ENCODE measurements at places on chromosomes 3 and 15. TPM values are rescaled to one million over a fixed set of nuclear protein-coding genes. Genes with fewer than 3 reads are reported as not detected.
A peak's percentile ranks its signal among the peaks of the same experiment; 100 is the strongest.

Gene ATP10A
- 10.6 TPM for total RNA-seq

Gene NRROS
- 4.2 TPM for total RNA-seq

Gene HYAL1
- total RNA-seq = 9.8 TPM

Gene SNX22
- total RNA-seq = 0.31 TPM

Gene SAMD7
- not detected for total RNA-seq

Gene DAZL
- not detected for total RNA-seq

Gene STRIT1
- not detected for total RNA-seq

Gene GABRR3
- total RNA-seq = 0.10 TPM

Gene MCF2L2
- total RNA-seq = 3.0 TPM

Gene IQCF5
- total RNA-seq = not detected

Gene FES
- 36.2 TPM for total RNA-seq

GRCh38 chr3:16151109-16151508, 23.4 kb upstream of the GALNT15 start:
- peak; percentile 49 for DNase-seq

- DNase-seq = no peak
These were observed 244.3 kb downstream of the RPLP1 start for GRCh38 chr15:69696946-69697345.

- no peak for DNase-seq
These were observed 22.5 kb downstream of the CDIN1 start for GRCh38 chr15:36601952-36602351.

- no peak for DNase-seq
These were observed 1.4 kb upstream of the PDZRN3 start for GRCh38 chr3:73626106-73626505.

DNA sequence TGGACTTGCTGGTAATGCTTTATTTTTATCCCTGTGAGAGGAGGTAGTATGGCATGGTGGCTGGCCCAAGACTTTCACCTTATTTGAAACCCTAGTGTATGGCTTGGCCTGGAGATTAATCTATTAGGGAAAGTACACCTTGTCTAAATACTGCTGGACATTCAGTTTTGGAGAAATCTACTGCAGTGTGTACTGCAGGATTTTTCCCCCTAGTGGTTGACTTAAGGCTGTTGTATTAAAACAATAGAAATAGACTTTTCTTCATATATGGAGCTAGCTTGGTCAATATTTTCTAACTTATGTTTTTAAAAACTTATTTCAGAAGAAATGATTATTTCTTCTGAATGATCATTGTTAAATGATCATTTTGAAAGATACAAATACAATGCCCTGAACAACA, 13.9 kb upstream of the SLITRK3 start:
- no peak for DNase-seq

DNA sequence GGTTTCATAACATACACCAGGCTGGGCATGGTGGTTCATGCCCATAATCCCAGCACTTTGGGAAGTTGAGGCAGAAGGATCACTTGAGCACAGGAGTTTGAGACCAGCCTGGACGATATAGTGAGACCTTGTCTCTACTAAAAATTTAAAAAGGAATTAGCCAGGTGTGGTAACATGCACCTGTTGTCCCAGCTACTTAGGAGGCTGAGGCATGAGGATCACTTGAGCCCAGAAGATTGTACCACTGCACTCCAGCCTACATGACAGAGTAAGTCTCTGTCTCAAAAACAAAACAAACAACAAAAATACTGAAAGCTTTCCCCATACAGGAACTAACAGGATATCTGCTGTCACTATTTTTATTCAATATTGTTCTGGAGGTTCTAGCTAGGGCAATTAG, 20.9 kb downstream of the GREM1 start:
- DNase-seq = no peak

GRCh38 chr3:60772584-60772983, 478.7 kb downstream of the FHIT start:
- no peak for DNase-seq

DNA sequence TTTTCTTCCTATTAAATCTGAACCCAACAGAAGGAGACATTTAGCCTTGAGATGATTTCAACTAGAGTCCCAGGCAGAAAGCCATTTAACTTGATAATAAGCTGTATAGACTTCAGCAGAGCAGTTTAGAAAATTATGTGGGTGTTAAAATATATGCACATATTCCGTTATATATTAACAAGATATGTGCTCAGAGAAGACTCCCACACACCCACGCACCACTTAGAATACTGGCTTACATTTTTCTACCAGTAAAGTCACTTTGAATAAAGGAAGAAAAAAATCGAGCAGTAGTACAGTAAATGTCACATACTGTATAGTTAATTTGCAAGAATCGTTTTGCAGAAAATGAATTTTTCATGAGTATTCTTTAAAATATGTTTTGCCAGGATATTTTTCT, 599.3 kb downstream of the FGF12 start:
- DNase-seq = no peak

GRCh38 chr15:75204340-75205063, 2.8 kb downstream of the C15orf39 start:
- DNase-seq = peak; percentile 94

- DNase-seq = no peak
These were observed 57.1 kb downstream of the SHQ1 start for GRCh38 chr3:72791161-72791560.

DNA sequence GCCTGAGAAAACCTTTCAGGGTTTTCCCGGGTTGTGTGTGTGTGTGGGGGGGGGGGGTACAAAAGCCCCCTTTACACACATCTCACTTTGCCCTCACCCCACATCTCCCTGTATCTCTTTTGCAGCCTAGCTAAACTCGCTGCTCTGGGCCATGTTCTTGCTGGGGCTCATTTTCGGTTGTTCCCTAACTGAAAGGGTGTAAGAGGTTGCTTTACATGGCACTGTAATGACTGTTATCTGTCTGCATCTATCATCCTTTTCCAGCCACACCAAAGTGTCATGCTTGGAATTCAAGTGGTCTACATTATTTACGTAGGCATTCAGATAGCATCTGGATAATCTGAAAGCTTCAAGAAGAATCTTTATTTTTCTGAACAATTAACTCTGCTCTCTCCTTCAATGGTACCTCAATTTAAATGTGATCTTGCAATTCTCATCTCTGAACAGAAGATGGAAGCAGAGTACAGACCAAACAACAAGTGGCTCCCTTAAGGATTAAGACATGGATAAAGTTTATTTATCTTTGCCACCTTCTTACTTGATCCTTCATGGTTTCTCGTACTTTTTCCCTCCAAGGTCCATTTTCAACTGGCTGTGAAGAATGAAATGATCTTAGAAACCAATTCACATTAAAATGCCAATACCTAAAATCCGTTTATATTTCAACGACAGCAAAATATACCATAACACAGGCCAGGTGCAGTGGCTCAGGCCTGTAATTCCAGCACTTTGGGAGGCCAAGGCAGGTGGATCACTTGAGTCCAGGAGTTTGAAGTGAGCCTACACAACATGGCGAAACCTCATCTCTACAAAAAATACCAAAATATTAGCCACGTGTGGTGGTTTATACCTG, 34.9 kb downstream of the DCLK3 start:
- DNase-seq = no peak

DNA sequence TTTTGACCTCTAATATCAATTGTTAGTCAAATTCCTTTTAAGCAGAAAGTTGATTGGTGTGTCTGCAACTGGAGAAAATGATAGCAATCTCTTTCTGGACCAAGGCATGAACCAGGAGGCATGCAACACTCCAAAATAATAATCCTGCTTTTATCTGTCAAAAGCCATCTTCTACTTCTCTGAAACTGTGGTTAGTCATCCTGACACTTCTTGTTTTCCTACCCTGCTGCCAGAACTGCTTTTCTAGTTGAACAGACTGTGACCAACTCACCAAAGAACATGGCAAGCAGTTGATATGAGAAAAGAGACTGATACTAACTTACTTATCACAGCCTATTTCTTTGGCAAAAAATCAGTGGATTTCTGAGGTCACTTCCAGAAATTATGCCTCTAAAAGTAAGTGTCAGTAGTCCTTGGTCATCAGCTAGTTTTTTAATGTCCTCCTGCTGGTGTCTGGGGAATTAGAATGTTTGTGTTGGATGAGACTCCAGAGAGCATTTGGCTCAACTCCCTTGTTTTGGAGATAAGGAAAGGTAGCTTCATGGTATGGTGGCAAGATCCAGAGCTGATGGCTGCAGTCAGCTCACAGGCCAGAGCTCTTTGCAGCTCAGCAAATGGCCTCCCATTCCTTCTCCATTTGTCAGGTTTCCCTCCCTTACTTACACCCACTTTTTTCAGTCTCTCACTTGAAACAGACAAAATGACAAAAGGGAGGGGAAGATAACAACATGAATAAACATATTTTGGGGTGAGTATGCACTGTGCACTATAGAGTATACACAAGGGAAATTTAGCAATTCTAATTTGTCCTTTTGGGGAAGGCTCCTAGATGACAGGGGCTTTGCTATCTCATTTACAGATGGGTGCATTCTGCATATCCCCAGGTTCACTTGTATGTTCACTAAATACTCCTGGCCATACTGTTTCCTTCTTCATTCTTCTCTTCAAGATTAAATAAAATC, 7.0 kb downstream of the CRYGS start:
- no peak for DNase-seq

DNA sequence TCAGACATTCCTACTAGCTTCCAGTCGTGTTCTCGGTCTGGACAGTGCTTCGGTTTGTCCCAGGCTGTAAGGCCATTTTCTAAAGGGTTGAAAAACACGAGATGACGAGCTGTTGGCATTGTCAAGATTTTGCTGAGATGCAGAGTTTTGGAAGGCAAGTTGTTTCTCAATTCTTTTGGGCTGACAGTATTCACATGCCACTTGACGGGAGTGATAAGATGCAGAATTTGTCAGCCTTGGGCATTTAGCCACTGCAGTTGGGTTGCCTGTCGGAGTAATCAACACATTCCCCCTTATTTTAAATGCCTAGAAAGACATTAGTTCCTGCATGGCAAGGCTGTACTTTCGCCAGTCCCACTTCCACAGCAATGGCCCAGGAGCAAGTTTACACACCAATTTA, 245.2 kb downstream of the NR1D2 start:
- DNase-seq = no peak

- DNase-seq = no peak
These were observed 93.9 kb upstream of the RPL32 start for GRCh38 chr3:12935023-12935860.

GRCh38 chr15:25947323-25948314, 84.5 kb upstream of the ATP10A start:
- no peak for DNase-seq

DNA sequence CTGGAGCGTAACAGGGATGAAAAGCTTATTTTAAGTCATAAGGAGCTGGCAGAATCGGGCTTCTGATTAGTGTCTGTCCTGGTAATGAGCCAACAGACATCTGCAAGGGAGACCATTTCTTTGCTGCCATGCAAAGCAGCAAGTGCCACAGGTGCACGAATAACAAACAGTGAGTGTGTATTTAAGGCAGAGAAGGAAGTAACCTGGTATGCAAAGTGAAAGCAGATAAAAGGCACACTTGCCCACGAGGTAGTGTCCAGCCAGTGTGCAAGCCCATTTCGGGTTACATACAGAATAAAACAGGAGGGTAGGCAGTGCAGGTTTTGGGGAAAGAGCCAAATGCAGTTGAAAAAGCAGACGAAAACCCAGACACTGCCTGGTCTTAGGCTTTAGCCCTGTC, 1153.7 kb downstream of the SI start:
- DNase-seq = no peak

- no peak for DNase-seq
These were observed 151.1 kb upstream of the HES1 start for GRCh38 chr3:193984876-193985275.

DNA sequence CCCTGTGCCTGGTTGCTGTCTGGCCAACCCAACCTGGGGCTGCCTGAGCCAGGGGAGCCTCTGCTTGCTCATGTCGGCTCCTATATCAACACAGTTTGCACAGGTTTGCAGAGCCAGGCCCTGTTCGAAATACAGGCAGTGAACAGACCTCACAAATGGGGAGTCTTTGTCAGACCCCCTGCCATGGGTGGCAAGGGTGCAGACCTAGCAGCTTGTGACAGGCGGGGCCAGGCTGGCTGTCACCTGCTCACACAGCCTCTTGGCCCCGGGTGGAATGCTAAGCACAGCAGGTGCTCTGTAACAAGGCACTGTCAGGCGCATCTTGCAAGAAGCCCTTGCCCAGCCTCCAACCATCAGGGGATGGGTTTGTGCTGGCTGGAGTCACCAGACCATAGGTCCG, 47.3 kb downstream of the BDH1 start:
- no peak for DNase-seq

DNA sequence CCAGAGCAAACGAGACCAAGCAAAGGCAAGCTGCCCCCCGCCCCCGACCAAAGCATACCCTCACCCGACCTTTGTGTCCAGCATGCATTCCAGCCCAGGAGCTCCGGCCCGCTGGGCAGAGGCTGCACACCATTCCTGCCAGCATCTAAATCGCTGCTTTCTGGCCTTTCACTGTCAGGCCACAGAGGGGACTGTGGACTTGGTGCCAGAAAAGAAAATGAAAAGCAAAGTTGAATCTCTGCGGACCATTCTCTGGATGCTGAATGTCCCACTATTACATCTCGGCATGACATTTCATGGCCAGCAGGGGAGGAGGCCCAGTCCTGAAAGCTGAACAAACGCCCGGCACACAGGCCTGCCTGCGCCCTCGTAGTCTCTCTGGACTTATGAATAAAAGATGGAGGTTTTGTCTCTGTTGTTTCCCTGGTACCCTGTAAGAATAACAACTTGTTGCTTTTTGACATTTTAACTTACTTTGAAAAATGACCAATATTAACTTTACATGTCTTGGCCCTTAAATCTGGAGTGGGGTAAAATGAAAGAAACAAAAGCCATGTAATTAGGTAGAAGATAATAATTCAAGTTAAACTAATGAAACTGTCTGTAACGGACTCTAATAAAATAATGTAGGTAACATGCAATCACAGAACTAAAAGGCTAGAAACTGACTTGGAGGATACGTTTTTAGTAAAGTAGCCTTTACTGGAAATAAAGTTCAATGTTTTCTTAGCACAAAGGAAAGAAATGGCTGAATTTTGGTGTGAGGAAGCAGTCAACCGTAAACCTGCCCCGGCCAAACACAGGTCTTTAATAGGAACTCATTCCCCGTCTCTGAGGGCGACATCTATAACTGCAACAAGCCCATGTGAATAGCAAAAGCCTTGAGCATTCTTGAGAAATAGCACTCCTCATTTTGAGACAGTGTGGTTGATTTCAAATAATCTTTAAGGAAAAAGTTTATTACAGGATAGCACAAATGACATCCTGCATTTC, 12.7 kb downstream of the IL17RD start:
- no peak for DNase-seq

DNA sequence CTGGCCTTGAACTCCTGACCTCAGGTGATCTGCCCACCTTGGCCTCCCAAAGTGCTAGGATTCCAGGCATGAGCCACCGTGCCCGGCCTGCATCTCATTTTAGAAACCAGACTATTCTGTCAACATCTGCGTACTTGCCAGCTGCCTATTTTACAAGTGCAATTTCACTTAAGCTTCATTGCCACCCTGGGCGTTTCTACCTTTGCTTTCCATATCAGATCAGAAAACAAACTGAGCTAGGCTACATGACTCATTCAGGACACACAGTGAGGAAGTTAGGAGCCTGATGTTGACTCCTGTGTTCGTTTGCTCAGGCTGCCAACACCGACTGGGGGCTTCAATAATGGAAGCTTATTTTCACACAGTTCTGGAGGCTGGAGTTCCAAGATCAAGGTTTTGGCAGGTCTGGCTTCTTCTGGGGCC, 42.3 kb upstream of the KLHL25 start:
- peak; percentile 55 for DNase-seq

- no peak for DNase-seq
These were observed 394.1 kb downstream of the SOX2 start for GRCh38 chr3:182105875-182106274.

GRCh38 chr15:89367485-89368451, 33.1 kb upstream of the POLG start:
- DNase-seq = no peak

- DNase-seq = no peak
These were observed 113.7 kb upstream of the RASGRP1 start for GRCh38 chr15:38678281-38678680.

GRCh38 chr3:127403795-127404194, 115.9 kb upstream of the PRR20G start:
- no peak for DNase-seq

Data from ureter (tissue), 1 donor.